ENCODE measurements at places on chromosomes 16 and 17. TPM values are rescaled to one million over a fixed set of nuclear protein-coding genes. Genes with fewer than 3 reads are reported as not detected.

RARA gene
- 6.0 TPM for polyA plus RNA-seq

DNA sequence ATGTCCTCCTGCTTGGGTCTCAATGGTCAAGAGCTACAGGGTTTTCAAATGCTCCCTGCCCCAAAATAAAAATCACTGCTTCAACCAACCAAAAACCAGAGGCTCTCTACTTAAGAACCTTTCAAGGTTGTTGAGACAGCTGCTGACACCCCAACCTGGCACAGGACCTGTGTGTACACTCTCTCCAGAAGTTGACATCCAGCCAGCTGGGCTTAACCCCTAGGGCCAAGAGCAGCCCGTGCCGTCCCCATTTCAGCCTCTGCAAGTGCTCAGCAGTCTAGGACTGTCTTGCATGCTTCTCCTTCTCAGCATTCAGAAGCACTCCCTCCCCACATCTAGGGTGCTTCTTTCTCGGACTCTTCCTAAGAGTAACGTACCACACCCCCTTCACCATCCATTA is 59.0 kb upstream of the TRAP1 start:
- H3K36me3 ChIP-seq: peaks cover 35% of the 10 kb centered on the region
- no peak for DNase-seq
- no peaks in the 10 kb centered on the region for H3K4me1 ChIP-seq

DNA sequence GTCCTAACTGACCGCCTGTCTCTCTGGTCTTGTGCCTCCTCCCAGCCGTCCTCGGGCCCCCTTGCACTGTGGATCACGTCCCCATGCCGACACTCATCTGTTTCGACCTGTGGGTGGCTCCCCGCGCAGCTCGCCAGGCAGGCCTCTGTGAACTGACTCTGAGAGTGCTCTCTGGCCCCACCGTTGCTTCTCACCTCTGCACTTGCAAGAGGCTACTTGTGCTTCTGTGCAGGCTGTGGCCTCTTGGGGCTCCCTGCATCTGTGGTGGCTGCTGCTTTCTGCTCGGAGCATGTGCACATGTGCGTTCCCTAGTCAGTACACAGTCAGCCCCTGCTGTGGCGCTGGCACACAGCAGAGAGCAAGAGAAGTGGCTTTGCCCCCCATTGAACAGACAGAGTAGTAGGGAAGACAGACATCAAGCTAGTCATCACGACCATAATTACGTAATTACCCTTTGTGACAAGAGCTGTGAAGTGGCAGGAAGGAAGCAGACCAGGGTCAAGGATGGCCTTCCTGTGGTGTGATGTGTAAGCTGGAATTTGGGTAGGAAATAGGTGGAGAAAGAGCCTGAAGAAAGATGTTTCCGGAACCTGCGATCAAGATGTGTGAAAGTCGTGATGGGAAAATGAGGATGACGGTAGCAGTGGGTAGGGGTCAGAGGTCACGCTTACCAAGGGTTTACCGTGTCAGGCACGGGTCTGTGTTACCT is 256.0 kb upstream of the CACNG5 start:
- no peaks in the 10 kb centered on the region for H3K36me3 ChIP-seq
- peaks cover 39% of the 10 kb centered on the region for H3K4me1 ChIP-seq
- no peak overlapping the region for H3K4me3 ChIP-seq

DNA sequence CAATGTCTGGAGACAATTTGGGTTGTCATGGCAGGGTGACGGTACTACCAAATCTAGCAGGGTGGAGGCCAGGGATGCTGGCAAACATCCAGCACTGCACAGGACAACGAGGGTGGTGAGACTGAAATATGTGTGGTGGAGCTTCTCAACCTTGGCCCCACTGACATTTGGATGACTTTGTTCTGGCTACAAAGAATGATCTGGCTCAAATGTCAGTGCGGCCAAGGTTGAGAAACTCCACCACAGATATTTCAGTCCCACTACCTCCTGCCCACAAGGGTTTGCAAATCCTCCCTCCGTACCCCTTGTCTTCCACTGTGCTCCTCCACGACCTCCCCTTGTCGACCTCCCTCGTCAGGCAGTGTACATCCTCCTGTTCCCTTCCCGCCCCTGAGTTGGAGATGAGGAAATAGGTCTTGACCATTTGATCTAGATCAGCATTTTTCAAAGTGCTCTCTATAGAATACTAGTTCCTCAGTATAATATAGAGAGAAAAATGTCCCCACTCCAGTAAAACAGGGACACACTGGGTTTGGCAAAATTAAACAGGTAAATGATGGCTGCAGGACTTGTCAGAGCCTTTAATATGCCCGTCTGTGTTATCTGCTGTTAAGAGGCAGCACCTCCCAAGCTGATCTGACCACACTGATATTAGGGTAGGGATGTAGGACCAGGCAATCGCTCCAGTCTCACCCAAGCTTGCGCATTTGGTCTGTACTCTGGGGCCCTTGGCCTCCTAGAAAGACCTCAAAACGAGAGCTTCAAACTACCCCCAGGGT is 6.8 kb downstream of the OSGIN1 start:
- H3K4me1 ChIP-seq: peaks cover 23% of the 10 kb centered on the region
- no peak for DNase-seq
- H3K4me3 ChIP-seq: no peak overlapping the region
- H3K36me3 ChIP-seq: peaks cover 50% of the 10 kb centered on the region
- H3K27ac ChIP-seq: no peak overlapping the region
- H3K27me3 ChIP-seq: no peaks in the 10 kb centered on the region

- H3K27ac ChIP-seq: no peak overlapping the region
- 0 out of 2 replicates have a peak, but pooled peaks cover 2% of the 10 kb centered on the region for H3K36me3 ChIP-seq
- no peak overlapping the region for H3K4me3 ChIP-seq
- H3K27me3 ChIP-seq: no peaks in the 10 kb centered on the region
- DNase-seq: no peak
- H3K4me1 ChIP-seq: peaks cover 63% of the 10 kb centered on the region
Observed at GRCh38 chr16:47477679-47478078, 16.5 kb downstream of the PHKB start.

- H3K27me3 ChIP-seq: no peaks in the 10 kb centered on the region
- DNase-seq: no peak
Observed at GRCh38 chr17:58004060-58004459, 3.0 kb downstream of the SRSF1 start.

DNA sequence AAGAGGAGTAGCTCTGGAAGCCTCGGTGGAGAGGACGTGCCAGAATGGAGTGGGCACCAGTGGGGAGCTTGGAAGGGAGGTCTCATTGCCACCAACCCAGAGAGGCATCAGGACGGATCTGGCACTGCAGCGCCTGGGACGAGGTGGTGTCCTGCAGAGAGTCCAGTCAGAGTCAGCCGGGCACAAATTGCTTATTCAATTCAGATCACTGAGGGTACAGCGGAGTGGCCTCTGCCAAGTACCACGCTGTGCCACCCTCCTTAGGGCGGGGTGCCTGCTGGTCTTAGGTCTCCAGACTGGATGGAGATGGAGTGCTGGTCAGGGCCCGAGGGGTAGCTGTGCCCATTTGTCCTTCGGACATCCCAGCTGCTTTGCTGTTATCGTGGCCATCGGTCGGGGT is 18.9 kb upstream of the SPPL2C start:
- H3K27ac ChIP-seq: no peak overlapping the region
- no peaks in the 10 kb centered on the region for H3K4me1 ChIP-seq
- H3K27me3 ChIP-seq: peaks cover 29% of the 10 kb centered on the region
- no peak for DNase-seq
- no peaks in the 10 kb centered on the region for H3K36me3 ChIP-seq

RNF227 gene
- polyA plus RNA-seq: 0.79 TPM

DNA sequence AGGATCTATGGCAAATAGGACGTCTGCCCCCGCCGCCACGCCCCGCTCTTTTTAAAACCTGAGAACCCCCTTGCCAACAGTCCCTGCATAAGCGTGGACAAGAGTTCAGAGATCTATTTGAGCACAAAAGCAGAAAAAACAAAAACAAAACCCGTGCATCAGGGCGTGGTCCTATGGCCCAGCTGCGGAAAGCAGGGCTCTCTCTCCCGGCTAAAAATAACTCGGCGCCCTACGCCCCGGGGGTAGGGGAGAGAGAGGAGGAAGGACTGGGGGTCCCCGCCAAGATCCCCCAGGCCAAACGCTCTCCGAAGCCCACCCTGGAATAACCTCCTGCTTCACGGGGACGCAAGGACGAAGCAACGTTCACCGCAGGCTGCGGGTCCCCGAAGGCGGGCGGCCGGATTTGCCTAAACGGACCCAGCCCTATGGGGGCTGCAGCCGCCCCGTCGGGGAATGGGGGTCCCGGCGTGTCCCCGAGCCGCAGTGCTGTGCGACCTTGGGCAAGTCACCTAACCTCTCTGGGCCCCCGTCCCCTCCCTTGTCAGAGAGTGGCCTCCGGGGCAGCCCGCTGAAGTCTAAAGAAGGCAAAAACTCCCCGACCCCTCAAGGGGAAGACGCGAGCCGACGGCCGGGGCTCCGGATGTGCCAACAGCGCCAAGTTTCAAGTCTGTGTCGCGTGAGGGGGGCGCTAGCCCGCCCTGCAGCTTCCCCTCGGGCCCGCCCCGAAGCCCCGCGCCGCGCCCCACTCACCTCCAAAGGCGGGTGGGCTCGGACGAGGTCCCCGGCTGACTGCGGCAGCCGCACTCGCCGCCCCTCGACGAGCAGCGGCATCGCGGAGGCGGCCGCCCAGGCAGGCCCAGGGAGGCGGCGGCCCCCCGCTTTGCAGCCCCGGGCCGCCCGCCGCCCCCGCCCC is 477 bp downstream of the NTAN1 start:
- H3K27ac ChIP-seq: peak overlapping the region; percentile 48
- DNase-seq: peak; percentile 34
